Panc1 (cell line): ENCODE measurements at places on chromosomes 3 and 15. TPM values are rescaled to one million over a fixed set of nuclear protein-coding genes. Genes with fewer than 3 reads are reported as not detected.
A peak's percentile ranks its signal among the peaks of the same experiment; 100 is the strongest.

DNA sequence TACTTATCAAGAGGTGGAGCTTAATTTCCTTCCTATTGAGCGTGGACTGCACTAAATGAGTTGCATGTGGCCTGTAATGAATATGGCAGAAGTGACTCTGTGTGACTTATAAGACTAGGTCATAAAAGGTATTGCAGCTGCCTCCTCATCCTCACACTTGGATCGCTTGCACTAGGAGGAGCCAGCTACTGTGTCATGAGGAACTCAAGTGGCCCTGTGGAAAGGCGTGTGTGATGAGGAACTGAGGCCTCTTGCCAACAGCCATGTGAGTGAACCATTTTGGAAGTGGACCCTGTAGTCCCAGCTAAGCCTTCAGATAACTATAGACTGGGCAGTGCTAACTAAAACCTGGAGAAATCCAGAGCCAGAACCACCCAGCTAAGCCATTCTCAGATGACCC lies 7.1 kb upstream of the SLC30A4 start:
- no peak for DNase-seq
- H3K27ac ChIP-seq: no peak overlapping the region
- no peaks in the 10 kb centered on the region for H3K36me3 ChIP-seq
- no peaks in the 10 kb centered on the region for H3K4me1 ChIP-seq
- no peaks in the 10 kb centered on the region for H3K27me3 ChIP-seq
- no peak overlapping the region for H3K4me3 ChIP-seq

GRCh38 chr3:120552184-120553172 lies 43.7 kb upstream of the NDUFB4 start:
- H3K36me3 ChIP-seq: no peaks in the 10 kb centered on the region
- peaks cover 2% of the 10 kb centered on the region; the same call in 1 of the 2 replicates for H3K27me3 ChIP-seq
- no peak overlapping the region for H3K4me3 ChIP-seq
- H3K27ac ChIP-seq: no peak overlapping the region
- H3K4me1 ChIP-seq: no peaks in the 10 kb centered on the region

- no peak overlapping the region for H3K27ac ChIP-seq
- H3K4me1 ChIP-seq: no peaks in the 10 kb centered on the region
- H3K36me3 ChIP-seq: no peaks in the 10 kb centered on the region
- peaks cover 11% of the 10 kb centered on the region; the same call in 1 of the 2 replicates for H3K27me3 ChIP-seq
Observed at GRCh38 chr3:143151004-143151731, 31.6 kb downstream of the CHST2 start.

- no peak for DNase-seq
- no peaks in the 10 kb centered on the region for H3K36me3 ChIP-seq
- no peak overlapping the region for H3K4me3 ChIP-seq
- no peaks in the 10 kb centered on the region for H3K27me3 ChIP-seq
- no peak overlapping the region for H3K27ac ChIP-seq
- H3K4me1 ChIP-seq: no peaks in the 10 kb centered on the region
Observed at GRCh38 chr3:71705681-71706080, 19.5 kb downstream of the EIF4E3 start.

DNA sequence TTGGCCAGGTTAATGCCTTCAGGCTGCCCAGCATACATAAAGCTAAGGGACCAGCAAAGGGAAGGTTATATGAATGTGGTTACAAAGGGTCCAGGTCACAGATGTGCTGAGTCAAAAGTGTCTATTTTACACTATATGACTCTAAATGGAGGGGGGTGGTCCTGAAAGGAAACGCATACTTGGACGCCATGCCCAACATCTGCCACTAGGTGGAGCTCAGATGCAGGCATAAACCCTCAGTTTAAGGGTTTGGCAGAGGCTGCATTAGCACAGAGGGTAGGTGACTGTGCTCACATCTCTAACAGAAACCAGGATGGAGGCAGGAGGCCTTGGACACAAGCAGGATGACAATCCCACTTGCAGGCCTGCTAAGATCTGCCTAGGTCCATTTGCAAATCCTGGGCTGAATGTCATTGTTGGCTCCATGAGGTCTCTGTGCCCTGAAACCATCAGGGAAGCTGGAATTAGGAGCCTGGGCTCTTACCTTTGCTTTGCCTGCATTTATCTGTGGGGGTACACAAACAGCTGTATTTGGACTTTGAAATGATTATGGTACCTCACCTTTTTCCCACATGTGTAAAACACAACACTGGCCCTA lies 55.8 kb downstream of the ZNF621 start:
- DNase-seq: peak; percentile 54
- no peak overlapping the region for H3K27ac ChIP-seq
- H3K27me3 ChIP-seq: peaks cover 5% of the 10 kb centered on the region; the same call in 1 of the 2 replicates

GRCh38 chr3:167166594-167167253 lies 213.4 kb downstream of the ZBBX start:
- no peaks in the 10 kb centered on the region for H3K4me1 ChIP-seq
- no peaks in the 10 kb centered on the region for H3K36me3 ChIP-seq
- no peak overlapping the region for H3K4me3 ChIP-seq
- no peak overlapping the region for H3K27ac ChIP-seq
- H3K27me3 ChIP-seq: no peaks in the 10 kb centered on the region

- H3K4me3 ChIP-seq: no peak overlapping the region
- no peak overlapping the region for H3K27ac ChIP-seq
- no peak for DNase-seq
- H3K36me3 ChIP-seq: no peaks in the 10 kb centered on the region
Observed at GRCh38 chr3:150527464-150528255, 18.6 kb downstream of the SERP1 start.

DNA sequence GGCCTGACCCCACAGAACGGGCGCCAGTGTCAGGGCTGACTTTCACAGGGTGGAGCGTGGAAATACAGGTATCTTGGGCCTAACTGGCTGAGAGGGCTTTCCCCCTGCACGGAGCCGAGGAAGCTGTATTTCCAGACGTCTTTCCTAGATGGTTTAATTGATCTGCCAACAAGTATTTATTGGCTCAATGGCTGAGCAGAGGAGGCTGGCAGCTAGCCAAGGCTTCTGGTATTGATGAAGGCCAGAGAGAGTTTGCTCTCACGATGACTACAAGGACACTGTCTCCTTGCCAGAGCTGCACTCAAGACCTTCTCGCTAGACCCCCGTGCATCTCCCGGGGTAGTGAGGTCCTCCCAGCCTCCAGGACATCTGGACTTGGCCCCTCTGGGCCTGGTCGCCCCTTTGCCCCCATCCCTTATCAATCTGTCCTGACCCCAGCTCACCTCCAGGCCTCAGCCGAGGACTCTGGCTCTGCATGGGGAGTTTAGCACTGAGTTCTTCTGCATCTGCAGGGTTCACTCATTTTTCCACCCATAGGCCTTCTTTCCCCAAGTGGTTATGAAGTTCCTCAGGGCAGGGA lies 20.6 kb downstream of the SPSB4 start:
- H3K36me3 ChIP-seq: no peaks in the 10 kb centered on the region
- H3K27ac ChIP-seq: no peak overlapping the region

- no peak overlapping the region for H3K4me3 ChIP-seq
- DNase-seq: no peak
- H3K27ac ChIP-seq: no peak overlapping the region
Observed at GRCh38 chr3:27789420-27789819, 67.3 kb upstream of the EOMES start.

DNA sequence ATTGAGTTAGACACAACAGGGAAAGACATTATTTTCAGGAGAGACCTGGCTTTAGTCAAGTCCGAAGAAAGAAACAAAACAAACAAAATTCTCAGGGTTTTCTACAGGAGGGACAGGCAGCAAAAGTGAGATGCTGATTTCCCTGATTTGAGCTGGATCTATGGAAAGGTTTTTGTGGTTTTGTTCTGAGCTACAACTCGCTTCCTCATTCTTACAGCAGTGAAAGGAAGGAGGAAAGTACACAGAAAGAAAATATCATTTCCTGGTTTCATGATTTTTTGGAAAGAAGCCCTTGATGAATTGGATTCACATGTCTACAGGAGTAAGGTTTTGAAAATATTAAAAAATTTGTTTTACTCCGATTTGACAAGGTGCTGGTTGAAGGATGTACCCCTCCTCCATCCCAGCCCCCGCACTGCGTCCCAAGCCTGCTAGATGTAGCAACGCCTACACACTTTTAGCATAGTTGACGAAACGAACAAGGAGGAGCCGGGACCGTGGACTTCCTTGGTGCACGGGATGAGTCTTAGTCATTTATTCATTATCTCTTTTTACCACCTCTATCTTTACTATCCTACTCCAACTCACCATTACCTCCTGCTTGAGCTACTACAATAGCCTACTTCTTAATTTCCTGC lies 10.8 kb downstream of the PRICKLE2 start:
- no peaks in the 10 kb centered on the region for H3K4me1 ChIP-seq
- H3K27ac ChIP-seq: no peak overlapping the region
- no peak for DNase-seq
- H3K36me3 ChIP-seq: no peaks in the 10 kb centered on the region

DNA sequence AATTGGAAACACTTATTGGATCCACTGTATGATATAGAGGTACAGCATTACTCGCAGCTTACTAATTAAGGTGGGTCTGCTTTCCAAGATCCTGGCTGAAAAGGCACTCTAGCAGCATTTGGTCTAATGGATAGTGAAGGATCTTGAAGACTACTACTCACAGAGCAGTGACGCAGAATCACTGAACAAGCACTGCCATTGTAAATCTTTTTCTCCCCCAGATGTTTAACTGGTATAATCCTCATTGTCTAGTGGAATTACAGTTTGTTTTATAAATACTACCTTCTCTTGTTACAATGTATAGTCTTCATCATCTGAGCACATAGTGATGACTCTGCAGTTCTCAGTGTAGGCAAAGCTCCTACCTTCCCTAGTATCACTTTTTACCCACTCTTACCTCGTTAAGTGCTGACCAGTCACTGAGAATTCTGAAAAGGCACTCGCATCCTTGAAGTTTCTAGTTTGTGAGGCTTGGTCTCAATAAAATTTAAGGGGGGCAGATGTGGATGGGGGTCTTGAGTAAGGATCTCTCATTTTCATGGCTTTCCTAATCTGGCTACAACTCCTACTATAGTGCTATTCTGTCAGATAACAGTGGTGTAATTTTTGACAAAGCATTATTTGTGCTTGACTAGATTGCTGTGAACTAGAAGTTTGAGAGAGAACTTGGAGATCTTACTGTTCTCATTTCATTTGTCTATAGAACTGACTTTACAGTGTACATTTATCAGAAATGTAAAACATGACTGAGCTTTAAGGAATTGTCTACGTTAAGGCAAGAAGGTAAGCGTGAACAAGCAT lies 23.2 kb downstream of the MAPK6 start:
- H3K27ac ChIP-seq: no peak overlapping the region
- H3K4me1 ChIP-seq: peaks cover 40% of the 10 kb centered on the region
- H3K4me3 ChIP-seq: no peak overlapping the region

DNA sequence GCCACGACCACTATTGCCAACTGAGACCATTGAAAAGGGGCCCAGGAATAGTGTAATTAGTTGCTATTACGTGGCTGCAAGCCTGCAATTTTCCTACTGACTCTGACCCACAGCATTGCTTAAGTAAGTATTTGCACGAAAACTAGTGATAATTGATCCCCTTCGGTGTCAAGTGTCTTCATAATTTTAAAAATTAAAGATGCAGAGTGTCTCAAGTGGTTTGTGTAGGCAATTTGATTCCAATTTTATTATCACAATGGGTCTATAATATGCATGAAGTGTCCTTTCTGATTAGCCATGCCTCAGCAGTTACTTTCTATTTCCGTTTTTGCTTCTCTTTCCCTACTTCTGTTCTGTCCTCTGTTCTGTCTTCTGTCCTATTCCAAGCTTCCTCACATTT lies 259.2 kb downstream of the C3orf38 start:
- H3K4me1 ChIP-seq: no peaks in the 10 kb centered on the region
- no peaks in the 10 kb centered on the region for H3K36me3 ChIP-seq
- no peak for DNase-seq
- no peak overlapping the region for H3K27ac ChIP-seq
- H3K4me3 ChIP-seq: no peak overlapping the region

DNA sequence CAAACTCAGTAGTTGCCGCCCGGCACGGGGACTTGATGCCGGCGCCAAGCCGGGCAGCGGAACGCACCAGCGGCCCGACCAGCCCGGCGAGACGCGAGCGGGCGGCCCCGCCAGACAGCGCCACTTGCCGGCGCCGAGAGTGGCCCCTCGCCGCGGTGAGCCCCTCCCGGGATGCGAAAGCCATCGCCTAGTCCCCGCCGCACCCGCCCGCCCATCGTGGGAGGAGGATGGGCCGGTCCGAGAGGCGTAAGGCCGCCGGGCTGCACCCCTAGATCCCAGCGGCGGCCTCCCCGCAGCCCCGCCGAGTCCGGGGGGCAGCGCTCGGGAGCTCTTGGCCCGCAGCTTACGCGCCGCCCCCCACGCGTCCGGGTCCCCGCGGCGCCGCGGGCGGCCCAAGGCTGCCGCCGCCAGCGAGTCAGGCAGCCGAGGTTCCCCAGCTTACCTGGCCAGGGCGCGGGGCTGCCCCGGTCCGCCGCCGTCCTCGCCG lies 609 bp downstream of the GOLGA8A start:
- H3K27ac ChIP-seq: peak overlapping the region; percentile 32
- DNase-seq: no peak
- peaks cover 2% of the 10 kb centered on the region; the same call in 1 of the 2 replicates for H3K36me3 ChIP-seq
- peak overlapping the region; percentile 62 for H3K4me3 ChIP-seq
- H3K4me1 ChIP-seq: peaks cover 8% of the 10 kb centered on the region; the same call in 1 of the 2 replicates
- H3K27me3 ChIP-seq: no peaks in the 10 kb centered on the region

DNA sequence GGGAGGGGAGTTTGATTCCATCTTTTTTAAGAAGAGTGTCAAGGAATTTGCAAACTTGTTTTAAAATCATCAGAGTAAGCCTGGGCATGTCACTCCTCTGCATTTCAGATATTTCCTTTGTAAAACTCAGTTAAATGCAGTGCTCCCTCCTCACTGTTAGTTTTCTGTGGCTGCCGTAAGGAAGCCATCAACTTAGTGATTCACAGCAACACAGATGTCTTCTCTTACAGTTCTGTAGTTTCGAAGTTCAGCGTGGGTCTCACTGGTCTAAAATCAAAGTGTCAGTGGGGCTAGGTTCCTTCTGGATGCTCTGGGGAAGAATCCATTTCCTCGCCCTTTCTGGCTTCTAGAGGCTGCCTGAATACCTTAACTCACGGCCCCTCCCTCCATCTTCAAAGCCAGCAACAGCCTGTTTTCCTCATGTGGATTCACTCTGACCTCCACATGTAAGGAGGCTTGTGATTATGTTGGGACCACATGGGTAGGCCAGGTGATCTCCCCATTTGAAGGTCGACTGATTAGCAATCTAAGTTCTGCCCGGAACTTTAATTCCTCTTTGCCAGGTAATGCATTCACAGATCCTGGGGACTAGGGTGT lies 12.4 kb downstream of the ISG20 start:
- DNase-seq: no peak
- H3K4me3 ChIP-seq: no peak overlapping the region
- H3K36me3 ChIP-seq: no peaks in the 10 kb centered on the region
- H3K4me1 ChIP-seq: peaks cover 6% of the 10 kb centered on the region
- no peaks in the 10 kb centered on the region for H3K27me3 ChIP-seq
- no peak overlapping the region for H3K27ac ChIP-seq

The PLIN1 gene
- 0.44 TPM for total RNA-seq

The RLBP1 gene
- not detected for total RNA-seq

The SNTN gene
- not detected for total RNA-seq

The CGNL1 gene
- total RNA-seq: 3.5 TPM

The RETNLB gene
- not detected for total RNA-seq

The PYGO1 gene
- total RNA-seq: 2.4 TPM
